ENCODE measurements at places on chromosomes 3 and 15.

GRCh38 chr3:7793786-7794185 is 707.8 kb upstream of the LMCD1 start:
- DNase-seq: no peak

- no peak for DNase-seq
Measured at GRCh38 chr3:190076601-190077394, 43.9 kb downstream of the P3H2 start.

DNA sequence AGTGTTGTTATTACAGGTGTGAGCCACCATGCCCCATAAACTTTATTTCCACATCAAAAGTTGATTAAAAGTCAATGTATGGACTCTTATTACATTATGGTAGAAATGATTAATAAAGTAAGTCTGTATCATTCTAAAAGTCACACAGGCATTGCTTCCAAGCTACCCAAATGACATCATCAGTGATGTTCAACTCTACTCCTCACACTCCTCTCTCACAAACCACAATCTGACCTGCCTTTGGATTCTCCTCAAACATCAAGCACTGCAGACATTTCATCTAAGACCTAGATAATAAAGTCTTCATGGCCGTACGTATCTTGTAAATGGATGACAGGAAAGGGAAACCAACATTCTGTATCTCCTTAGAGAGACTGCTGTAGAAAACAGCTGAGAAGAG is 68.0 kb downstream of the SMARCC1 start:
- DNase-seq: no peak

GRCh38 chr3:52196977-52197376 is 983 bp upstream of the ALAS1 start:
- no peak for DNase-seq

DNA sequence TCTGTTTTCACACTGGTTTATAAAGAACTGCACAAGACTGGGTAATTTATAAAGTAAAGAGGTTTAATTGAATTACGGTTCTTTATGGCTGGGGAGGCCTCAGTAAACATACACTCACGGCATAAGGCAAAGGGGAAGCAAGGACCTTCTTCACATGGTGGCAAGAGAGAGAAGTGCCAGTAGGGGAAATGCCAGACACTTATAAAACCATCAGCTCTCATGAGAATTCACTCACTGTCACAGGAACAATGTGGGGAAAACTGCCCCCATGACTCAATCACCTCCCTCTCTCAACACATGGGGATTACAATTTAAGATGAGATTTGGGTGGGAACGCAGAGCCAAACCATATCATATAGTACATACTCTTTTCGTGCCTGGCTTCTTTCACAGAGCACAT is 42.4 kb downstream of the MAP2K1 start:
- no peak for DNase-seq

GRCh38 chr3:64105816-64106215 is 82.5 kb upstream of the PSMD6 start:
- DNase-seq: no peak

DNA sequence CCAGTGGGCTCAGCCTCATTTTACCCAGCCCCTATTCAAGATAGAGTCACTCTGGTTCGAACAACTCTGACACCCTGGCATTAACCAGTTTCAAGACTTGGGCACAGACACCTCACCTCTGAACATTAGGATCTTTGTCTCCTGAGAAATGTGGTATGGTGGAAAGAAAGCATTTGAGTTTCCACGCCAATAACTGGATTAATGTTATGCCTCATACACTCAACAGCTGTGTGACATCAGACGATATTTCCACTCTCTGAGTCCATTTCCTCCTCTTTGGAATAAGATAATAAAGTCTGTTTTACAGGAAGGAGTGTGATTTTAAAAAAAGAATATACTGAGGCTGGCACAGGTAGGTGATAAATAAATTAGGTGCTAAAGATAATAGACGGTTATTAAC is 121.3 kb upstream of the CHL1 start:
- DNase-seq: no peak

DNA sequence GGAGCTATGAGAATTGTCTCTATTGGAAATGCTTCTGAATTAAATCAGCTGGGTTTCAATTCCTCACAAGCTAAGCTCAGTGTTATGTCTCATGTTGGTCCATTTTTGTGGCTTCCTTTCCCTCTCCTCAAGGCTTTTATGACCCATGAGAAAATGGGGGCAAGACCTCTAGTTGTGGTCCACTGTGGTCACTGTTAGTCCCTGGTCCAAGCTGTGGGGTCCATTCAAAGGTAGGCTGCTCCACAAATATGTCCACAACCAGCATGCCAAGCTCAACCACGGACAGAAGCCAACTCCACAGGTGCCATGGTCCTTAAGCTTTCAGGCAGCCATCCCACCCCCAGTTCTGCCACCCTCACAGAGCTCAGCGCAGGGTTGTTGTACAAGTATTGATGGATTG is 14.9 kb upstream of the TPM1 start:
- DNase-seq: no peak

- peak; percentile 39 for DNase-seq
Measured at GRCh38 chr15:74780523-74781430, 1.1 kb upstream of the CSK start.

DNA sequence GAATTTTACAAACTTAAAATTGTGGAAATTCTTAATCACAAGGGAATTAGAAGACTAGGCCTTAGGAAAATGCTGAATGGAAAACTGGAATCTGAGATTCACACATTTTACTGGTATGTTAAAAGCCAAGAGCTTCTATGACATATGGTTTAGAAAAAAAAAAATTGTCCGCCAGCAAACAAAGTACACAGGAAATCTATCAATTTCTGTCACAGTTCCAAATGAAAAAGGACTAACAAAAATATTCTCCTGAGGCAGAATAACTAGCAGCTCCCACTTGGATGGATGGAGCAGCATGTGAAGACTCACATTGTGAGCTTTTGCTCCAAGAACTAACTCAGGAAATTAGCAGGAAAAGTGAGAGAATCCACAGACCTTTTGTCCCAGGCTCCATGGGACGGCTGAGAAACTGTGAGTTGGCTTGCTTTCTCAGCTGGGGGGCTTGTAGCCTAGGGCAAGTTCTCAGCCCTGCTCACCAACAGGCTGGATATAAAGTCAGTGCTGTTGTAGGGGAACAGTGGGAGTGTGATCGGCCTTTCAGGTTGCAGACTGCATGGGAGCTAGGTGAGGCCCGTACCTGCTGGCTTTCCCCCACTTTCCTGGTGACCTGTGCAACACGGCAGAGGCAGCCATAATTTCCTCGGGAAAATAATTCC is 731.1 kb upstream of the SGO1 start:
- no peak for DNase-seq

GRCh38 chr3:100915706-100916495 is 77.3 kb downstream of the ABI3BP start:
- DNase-seq: no peak

DNA sequence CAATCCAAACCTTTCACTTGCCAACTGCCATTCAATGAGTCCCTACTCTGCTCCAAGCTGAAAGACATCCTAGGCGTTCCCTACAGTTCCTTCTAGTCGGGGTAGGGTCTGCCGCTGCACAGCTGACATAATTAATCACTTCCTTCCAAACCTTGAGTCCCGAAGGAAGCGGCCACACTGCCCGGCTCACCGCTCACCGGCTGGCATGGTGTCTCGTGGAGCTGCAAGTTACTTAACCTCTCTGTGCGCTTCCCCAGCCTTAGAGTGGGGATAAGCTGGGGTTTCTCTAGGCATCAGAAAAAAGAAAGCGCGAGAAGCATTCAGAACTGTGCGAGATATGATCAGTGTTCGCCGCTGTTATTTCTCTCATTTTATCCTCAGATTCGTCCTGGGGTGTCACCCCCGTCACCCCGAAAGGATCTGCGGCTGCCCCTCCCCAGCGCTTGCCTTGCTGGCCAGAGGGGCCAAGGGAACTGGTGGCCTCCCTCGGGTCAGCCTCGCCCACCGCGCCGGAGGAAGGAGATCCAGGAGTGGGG is 748 bp downstream of the MRPS25 start:
- DNase-seq: peak; percentile 28

DNA sequence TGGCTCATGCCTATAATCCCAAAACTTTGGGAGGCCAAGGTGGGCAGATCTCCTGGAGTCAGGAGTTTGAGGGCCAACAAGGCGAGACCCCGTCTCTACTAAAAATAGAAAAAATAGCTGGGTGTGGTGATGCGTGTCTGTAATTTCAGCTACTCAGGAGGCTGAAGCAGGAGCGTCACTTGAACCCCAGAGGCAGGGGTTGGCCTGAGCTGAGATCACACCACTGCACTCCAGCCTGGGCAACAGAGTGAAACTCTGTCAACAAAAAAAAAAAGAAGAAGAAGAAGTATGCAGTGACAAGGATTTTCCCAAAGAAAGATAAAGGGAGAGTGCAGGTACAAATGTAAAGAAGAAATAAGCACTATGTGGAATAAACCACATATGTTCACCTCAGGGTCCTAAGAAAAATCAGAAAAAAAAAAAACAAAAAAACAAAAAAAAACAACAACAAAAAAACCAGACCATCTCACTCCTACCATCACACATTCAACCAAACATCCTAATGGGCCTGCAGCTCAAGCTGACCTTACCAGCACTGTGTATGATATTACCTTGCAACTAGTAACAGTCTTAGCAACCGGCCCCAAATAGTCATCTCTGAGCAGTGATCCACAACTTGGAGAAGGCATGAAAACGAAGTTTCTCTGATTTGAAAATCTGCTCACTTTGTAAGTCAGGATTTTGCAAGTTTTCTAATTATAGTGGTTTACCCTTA is 296.7 kb upstream of the PROK2 start:
- DNase-seq: no peak

DNA sequence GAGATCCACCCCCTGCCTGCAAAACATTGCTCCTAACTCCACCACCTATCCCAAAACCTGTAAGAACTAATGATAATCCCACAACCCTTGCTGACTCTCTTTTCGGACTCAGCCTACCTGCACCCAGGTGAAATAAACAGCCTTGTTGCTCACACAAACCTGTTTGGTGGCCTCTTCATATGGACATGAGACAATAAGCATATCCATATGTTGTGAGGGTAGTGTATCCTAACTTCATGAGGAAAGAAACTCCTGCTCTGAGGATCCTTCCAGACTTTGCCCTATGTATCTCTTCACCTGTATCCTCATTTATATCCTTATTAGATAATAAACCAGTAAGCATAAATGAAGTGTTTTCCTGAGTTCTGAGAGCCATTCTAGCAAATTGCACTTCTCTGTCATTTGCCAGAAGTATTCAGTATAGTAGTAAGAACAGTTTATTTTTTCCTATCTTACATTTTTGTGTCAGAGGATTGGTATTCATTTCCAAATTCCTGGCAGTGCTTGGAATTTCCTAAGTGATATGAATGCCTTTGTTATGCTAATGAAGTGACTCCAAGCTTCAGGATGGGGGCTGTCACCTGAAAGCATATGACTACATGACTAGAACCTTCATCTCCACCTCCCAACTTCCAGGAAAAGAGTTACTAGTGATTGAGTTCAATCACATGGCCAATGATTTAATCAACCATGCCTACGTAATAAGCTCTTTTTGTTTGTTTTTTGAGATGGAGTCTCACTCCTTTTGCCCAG is 30.2 kb downstream of the TTBK2 start:
- no peak for DNase-seq

GRCh38 chr3:53269888-53270880 is 14.4 kb upstream of the TKT start:
- DNase-seq: no peak

DNA sequence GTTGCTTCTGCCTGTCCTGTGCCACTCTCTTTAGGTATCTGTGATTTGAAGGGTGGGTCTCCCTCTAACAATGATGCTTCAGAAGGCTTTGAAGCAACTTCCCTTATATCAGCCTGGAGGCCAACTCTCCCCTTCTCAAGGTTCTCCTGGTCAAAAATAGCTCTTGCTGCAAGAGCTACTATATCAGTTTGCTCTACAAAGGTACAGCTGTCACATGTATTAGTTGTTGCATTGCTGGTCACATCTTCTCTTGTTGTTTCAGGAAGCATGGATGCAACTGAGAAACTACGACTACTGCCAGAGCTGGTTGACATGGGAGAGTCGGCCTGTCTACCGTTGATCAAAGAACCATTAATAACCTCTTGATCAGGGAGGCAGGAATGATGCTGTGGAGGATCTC is 38.3 kb downstream of the USF3 start:
- DNase-seq: no peak

DNA sequence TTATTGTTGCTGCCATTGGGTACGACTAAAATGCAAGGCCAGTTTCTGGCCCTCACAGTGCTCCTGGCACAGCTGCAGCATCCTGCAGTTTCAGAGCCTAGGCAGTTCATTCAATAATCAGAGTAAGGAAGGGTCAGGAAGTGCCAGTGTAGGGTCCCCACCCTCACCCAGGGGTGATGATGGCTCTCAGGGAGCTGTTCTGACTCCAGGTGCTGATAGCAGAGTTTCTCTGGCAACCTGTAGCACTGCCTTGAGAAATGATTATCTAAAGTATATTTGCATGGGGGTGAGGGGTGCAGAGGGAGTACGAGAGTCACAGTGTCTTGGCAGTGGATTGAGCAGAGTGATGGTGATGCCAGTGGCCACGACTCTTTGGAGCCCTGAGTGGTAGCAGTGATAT is 15.5 kb upstream of the IL16 start:
- no peak for DNase-seq

DNA sequence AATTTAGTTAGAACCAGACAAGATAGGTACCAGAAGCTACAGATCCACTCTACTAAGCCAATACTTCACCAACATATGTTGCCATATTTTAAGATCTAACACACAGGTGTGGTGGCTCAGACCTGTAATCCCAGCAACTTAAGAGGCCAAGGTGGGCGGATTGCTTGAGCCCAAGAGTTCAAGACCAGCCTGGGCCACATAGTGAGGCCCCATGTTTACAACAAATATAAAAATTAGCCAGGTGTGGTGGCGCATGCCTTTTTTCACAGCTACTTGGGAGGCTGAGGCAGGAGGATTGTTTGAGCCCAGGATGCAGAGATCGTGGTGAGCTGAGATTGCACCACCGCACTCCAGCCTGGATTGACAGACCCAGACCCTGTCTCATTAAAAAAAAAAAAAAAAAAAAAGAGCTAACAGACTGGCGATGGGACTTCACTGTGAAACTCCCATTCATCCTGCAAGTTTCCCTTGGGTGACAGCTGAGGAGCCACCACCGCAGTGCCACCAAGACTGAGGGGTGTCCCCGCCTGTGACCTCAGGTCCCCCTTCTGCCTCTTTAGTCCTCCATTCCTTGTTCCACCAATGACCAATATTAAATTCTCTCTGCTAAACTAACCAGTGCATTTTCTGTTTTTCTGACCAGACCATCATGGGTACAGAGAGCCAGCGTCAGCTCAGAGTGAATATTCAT is 163.3 kb downstream of the OR4M2 start:
- DNase-seq: no peak

- DNase-seq: no peak
Measured at GRCh38 chr3:152446495-152446894, 177.8 kb downstream of the MBNL1 start.

- DNase-seq: no peak
Measured at GRCh38 chr3:171815973-171816595, 5.8 kb upstream of the PLD1 start.

DNA sequence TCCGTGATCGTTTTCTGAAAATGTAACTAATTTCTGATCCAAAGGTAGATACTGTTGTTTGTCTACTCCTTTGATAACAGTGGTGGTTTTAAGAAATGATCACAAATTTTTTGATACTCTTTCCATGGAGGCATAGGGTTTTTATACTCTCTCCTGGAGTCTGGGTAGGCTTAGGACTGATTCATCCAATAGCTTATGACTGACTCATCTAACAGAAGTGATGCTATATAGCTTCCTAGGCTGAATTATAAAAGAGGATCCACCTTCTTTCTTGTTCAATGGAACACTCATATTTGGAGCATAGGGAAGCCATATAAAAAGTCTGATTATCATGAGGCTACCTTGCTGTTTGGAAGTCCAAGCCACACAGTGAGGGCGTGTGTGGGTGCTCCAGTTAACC is 84.3 kb downstream of the CHST2 start:
- no peak for DNase-seq

Data from activated naive CD4-positive, alpha-beta T cell treated with anti-CD3 and anti-CD28 coated beads, Interleukin-2, amount 50 U/mL, for 16 hours (primary cell).